ENCODE measurements at places on chromosomes 3 and 15.

GRCh38 chr3:18425641-18426257 is 610 bp upstream of the SATB1 start:
- DNase-seq, result peak; percentile 64

DNA sequence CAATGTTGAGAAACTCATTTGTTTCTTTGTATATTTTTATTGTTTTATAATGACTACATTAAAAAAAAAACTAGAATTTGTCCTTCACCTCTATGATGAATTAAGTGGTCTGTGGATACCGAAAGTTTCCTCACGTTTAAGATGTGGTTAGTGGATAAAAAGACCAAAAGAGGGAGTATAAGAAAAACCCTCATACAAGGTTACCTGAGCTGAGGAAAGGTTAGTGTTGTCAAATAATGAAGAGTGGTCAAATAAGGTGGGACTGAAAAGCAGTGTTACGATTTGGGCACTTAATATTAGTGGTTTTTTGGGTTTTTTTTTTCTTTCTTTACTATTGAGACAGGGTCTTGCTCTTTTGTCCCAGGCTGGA is 21.2 kb downstream of the RASA2 start:
- no peak for DNase-seq

DNA sequence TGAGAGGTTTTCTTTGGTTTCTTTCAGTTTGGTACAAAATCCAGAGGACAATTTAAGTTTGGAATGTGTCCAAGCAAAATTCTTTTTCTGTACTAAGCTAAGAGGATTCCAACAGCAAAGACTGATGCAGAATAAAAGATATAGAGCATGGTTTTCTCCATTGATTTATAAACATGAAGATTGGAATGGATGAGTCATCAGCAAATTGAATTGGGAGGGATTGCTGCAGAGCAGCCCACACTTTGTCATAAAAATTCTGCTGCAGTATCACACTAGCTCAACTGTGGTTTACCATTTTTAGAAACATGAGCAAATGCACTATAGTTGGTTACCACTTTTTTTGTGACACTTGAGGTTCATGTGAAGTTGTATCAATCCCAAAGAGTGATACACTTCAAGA is 16.1 kb upstream of the LARP6 start:
- no peak for DNase-seq

DNA sequence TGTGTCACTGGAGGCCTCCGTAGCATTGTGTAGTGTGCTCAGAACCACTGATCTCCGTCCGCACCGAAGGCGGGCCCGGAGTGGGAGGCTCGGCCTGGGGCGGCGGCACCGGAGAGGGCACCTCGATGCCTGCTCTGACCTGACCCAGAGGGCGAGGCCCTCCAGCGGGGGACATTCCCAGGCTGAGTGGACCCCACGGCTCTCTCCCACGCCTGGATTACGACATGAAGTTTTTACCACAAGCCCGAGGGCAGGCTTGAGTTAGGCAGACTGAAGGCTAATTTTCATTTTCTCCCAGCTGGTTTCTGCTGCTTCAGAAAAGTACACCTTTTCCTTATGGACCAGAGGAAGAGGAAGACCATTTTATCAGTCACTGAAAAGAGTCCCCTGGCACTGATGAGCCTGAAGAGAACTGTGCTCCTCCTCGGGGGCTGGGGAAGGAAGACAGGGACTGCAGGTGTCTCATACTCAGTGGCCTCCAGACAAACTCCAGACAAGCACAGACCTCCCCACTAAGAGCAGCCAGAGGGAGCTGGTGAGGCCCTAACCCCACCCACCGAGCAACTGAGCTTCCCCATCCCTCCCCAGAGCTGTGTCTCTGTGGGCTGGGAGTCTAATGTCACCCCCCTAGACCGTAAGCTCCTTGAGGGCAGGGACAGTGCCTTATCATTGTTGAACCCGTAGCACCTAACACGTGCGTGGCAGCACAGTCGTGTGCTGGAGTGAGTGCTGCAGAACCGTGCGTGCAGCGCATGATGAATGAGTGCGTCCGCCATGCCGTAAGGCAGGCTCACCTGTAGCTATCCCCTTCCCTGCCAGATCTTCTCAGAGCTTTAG is 74.5 kb upstream of the BLM start:
- DNase-seq, result no peak

- DNase-seq, result no peak
Measured at GRCh38 chr15:90489514-90489913, 40.2 kb upstream of the CRTC3 start.

DNA sequence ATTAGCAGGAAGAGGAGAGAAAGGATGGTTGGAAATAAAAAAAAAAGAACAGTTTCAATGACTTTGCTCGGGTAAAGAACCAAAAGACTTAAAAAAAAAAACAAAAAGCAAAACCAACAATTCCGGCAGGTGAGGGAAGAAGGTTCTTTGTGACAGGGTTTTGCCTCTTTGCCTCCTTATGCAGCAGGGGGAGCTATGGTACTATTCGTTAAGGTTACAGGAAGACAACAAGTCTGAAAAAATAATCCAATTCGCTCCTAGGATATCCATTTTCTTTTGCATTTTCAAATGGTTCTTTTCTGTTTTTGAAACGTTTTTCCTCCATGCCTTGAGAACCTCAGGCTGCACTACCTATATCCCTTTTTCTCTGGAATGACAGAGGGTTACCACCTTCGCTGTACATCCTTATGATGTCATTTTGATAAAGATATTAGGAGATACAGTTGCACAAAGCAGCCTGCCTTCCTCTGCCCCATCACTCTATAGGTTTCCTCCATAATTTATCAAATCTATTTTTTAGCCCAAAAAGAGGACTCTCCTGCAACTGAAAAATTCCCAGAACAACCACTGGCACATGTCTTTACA is 55.0 kb downstream of the CFAP20DC start:
- no peak for DNase-seq

DNA sequence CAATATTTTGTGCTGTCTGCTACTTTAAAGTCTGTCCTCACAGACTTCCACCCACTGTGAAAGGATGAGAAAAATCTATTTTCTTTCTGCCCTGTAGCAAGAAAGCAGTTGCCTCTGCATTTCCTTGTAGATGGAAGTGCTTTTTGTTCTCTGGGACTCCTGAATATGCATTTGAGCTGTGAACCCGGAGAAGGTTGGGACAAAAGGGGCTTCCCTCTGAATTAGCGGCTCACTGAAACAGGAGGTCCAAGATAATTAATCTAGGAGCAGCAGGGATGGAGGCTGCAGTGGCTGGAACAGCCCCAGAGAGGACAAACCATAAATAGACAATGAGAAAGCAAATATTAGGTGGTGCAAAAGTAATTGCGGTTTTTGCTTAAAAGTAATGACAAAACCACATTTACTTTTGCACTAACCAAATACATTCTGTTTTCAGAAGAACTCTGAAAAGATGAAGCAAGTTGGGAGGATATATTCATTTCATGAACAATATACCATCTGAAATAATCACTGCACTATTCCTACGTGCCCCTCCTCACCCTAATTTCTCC is 143.4 kb upstream of the KBTBD8 start:
- DNase-seq, result no peak

DNA sequence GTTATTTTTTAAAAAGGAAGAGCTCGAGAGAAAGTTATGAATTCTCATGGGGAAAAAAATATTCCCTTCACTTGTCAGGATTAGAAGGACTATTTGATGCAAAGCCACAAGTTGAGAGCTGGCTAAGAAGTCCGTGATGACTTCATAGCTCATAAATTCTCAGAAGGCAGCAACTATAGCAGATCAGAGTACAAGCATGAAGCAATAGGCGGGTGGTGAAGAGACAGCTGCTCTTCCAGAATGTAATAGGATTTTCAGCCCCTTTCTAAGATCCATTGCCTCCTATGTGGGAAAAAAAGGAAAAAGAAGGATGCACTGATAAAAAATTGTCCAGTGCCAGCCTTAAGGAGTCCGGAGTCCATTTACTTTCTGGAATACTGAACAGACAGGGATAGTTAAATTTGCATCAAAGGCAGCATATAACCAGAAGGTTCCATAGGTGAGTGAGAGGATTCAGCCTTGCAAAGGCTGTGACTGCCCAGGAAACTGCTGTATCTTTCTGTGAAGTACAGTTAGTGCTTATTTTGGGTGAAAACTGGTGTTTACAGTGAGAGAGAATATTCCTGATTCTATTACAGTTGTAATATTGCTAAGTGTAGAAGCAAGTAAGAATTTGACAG is 929.5 kb upstream of the ALCAM start:
- no peak for DNase-seq

- no peak for DNase-seq
Measured at GRCh38 chr3:183339461-183340086, 86.5 kb downstream of the B3GNT5 start.

DNA sequence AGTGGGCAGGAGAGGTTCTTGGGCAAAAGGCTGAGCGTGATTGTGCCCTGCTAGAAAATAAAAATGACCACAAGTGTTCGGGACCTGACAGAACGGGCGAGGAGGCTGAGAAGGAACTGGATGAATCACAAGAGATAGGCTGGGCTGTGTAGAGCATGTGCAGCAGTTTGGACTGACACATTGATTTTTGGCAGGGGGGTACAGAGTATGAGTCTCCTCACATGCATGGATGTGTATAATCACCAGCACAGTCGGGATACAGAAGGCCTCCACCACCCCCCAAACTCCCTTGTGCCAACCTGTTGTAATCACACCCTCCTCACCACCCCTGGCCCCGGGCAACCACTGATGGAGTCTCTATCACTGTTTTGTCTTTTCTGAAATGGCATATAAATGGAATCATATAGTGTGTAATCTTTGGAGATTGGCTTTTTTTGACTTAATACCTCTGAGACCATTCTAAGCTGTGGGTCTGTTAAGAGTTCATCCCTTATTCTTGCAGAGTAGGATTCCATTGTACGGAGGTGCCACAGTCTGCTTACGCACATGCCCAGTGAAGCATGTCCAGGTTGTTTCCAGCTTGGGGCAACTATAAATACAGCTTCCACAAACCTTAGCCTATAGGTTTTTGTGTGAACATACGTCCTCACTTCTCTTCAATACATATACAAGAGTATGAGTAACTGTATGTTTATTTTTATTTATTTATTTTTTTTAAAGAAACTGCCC is 438.8 kb downstream of the FOXP1 start:
- DNase-seq, result no peak

- DNase-seq, result no peak
Measured at GRCh38 chr3:48776854-48777253, 59.8 kb upstream of the IP6K2 start.

- no peak for DNase-seq
Measured at GRCh38 chr15:68389041-68389930, 42.7 kb downstream of the ITGA11 start.

- DNase-seq, result no peak
Measured at GRCh38 chr3:82384181-82384580, 622.7 kb upstream of the GBE1 start.

DNA sequence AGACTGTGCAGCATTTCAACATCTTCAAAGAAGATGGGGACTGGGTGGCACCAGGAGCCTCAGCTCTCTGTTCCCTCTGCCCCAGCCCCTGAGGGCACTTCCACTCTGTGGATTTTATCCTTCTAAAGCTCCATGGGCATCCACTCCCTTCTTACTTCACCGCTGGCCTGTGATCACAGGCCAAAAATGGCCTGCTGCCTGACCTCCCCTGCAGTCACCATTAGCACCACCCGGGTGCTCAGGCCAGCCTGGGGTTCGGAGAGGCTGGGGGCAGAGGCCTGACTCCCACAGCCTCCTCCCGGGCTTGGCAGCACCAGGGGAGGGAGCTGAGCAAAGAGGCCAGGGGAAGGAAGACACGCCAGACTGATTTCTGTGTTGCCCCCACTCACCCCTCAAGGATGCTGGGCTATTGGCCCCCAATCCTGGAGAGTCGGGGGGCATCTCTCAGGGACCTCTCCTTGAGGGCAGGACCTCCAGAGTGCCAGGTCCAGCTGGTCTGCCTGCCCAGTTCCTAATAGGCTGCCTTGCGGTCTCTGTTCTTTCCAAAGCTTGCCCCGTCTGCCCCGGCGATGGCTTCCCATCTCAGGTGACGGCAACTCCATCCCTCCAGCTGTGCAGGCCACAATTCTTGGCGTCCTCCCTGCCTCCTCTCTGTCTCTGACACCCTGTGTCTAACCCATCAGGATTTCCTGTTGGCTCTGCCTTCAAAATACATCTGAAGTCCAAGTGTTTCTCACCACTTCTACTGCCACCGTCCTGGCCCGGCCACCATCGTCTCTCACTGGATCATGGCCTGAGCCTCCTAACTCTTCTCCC is 67.1 kb downstream of the EXOG start:
- DNase-seq, result no peak

GRCh38 chr15:90877996-90878395 is 6.3 kb upstream of the FES start:
- DNase-seq, result no peak

- no peak for DNase-seq
Measured at GRCh38 chr3:27585429-27585828, 101.2 kb upstream of the SLC4A7 start.

GRCh38 chr3:171132873-171133272 is 106.4 kb upstream of the SLC2A2 start:
- no peak for DNase-seq

GRCh38 chr15:20106026-20106425 is 435.6 kb downstream of the GOLGA6L6 start:
- no peak for DNase-seq

DNA sequence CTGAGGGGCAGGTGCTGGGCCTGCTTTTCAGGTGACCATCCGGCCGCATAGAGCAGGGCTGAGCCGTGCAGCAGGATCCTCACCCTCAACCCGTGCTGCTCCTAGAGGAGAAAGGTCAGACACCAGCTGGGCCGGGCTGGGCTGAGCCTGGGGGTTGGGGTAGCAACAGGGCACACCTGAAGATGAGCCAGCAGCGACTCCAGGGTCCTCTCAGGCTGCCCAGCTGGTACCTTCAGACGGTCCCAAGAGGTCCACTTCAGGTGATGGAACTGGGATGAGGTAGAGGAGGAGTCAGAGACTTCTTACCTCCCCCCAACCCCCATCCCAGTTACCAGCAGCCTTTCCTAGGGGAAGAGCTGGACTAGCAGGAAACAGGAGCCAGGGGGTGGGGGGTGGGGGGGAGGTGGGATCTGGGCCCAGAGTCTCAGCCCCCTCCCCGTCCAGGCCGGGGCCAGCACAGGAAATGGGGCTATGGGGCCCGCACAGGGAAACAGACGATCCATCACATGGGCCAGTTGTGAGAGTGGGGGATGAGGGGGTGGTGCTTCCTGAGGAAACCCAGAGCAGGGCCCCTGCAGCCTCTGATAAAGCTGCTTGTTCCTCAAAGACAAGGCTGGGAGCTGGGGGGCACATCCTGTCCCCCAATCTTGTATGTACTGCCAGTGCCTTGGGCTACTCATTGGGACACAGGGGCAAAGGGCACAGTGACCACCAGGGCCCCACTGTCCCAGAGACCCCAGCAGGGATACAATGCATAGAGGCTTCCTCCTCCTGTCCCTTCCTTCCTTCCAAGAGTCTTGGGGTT is 3.0 kb downstream of the INKA1 start:
- DNase-seq, result no peak

GRCh38 chr3:97515076-97515475 is 249.5 kb upstream of the ARL6 start:
- no peak for DNase-seq
